ENCODE measurements at places on chromosomes 3 and 15. TPM values are rescaled to one million over a fixed set of nuclear protein-coding genes. Genes with fewer than 3 reads are reported as not detected.

Gene EXD1
- total RNA-seq, result not detected

Gene CCDC54
- total RNA-seq, result not detected

Gene CHDH
- 0.29 TPM for total RNA-seq

Gene CFAP100
- total RNA-seq, result not detected

Gene CLRN1
- total RNA-seq, result not detected

Gene SERINC4
- not detected for total RNA-seq

Gene ALDH1A2
- total RNA-seq, result 0.86 TPM

Gene CP
- not detected for total RNA-seq

Gene TMEM45A
- 33.6 TPM for total RNA-seq

Gene ATXN7
- total RNA-seq, result 11.6 TPM

Gene HYAL1
- 1.1 TPM for total RNA-seq

Gene TUSC7
- total RNA-seq, result not detected

Gene AGBL1
- not detected for total RNA-seq

All from placental pericyte (primary cell).